ENCODE measurements at places on chromosomes 11 and 22. TPM values are rescaled to one million over a fixed set of nuclear protein-coding genes. Genes with fewer than 3 reads are reported as not detected.
A peak's percentile ranks its signal among the peaks of the same experiment; 100 is the strongest.

- DNase-seq, result no peak
These were observed 40.8 kb downstream of the ENTHD1 start for GRCh38 chr22:39852799-39853198.

OR51B6 gene
- not detected for total RNA-seq

NLRP6 gene
- total RNA-seq, result 10.0 TPM

DNA sequence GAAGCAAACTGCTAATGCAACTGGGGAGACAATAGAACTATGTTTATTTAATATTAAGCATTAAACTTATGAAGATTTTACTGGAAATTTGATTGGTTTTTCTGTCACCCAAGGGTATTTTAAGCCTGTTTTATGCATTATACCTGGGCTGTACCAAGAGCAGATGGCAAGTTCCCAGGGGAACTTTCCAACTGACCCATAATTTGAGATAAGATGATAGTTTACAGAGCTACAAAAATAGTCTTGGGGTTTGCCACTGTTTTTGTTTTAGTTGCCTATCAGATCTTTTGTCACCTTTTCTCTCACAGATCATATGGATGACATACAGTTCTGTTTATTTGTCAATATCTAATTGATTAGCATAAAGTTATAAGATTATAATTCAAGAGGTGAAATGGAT, 43.9 kb downstream of the PDE3B start:
- no peak for DNase-seq

GRCh38 chr11:103436131-103436770, 327.0 kb downstream of the DYNC2H1 start:
- DNase-seq, result no peak

- DNase-seq, result peak; percentile 45
These were observed 29.9 kb upstream of the SMIM38 start for GRCh38 chr11:69125861-69126260.

SLC37A2 gene
- 59.0 TPM for total RNA-seq

DNA sequence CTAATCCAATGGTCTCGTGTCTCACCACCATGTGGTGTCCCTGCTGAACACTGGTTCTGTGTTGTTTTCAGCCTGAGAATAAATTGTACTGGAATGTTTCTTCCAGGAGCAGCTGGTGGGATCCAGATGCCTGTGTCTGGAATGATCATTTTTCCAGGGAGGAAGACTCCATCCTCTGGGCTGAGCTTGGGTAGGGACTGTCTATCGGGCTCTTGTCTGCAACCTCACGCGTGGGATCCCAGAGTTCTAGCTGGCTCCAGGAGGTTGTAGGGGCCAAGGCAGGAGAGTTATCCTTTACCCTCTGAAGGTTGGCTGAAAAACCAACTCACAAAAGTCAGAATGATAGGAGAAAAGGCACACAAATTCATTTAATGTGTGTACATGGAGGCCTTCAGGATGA, 144.1 kb upstream of the B3GAT1 start:
- DNase-seq, result no peak

DENND6B gene
- total RNA-seq, result 8.9 TPM

- DNase-seq, result no peak
These were observed 3.9 kb downstream of the LMF2 start for GRCh38 chr22:50503475-50504145.

CYTH4 gene
- total RNA-seq, result 238 TPM

- DNase-seq, result no peak
These were observed 5.9 kb downstream of the ASCL2 start for GRCh38 chr11:2264366-2265053.

- DNase-seq, result no peak
These were observed 7.1 kb upstream of the CD59 start for GRCh38 chr11:33743291-33743690.

DNA sequence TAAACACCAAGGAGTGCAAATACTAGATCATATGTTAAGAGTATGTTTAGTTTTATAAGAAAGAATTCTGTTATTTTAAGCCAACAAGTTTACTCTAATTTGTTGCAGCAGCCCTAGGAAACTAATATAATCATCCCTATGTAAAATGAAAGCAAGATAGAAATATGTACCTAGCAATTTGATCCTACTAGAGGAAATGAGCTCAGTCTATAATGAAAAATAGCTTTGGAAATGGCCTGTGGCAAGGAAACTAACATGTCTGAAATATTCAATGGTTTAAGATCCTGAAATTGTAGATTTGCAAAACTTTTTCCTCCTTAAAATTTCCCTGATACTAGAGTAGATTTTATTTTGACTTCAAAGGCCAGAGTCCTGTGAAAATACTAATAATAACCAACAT, 112.7 kb upstream of the SLC5A12 start:
- DNase-seq, result no peak

DNA sequence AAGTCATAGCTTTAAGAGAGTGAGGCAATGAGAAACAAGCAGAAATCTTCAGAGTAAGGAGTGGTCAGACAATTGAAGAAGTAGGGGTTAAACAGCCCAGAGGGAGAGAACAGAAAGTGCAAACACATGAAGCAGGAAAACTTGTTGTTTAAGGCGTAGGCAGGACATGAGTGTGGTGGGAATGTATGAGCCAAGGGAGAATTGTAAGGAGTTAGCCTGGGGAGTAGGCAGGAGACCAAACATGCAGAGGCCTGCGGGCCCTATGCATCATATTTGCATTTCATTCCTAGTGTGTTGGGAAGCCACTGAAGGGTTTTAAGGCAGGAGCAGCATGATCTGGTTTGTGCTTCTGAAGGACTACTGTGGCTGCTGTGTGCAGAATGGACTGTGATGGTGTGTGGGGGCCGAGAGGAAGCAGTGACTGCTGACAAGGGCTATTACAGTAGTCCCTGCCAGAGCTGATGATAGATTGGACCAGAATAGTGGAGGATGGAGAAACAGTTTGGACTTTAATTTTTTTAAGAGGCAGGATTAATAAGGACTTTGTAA, 179.9 kb upstream of the C11orf87 start:
- DNase-seq, result no peak

All from spleen (tissue), 13 donors.